Peyer's patch (tissue), 4 donors: ENCODE measurements at places on chromosomes 4 and X.

GRCh38 chr4:145045180-145045579 is 52.8 kb downstream of the ANAPC10 start:
- DNase-seq = no peak

GRCh38 chrX:117990438-117990837 is 126.2 kb downstream of the KLHL13 start:
- no peak for DNase-seq

- DNase-seq = no peak
Measured at GRCh38 chrX:153953892-153954557, 9.6 kb upstream of the RENBP start.

- DNase-seq = no peak
Measured at GRCh38 chr4:41396869-41397268, 140.1 kb downstream of the UCHL1 start.

- DNase-seq = no peak
Measured at GRCh38 chr4:2024683-2025082, 15.9 kb upstream of the NELFA start.

DNA sequence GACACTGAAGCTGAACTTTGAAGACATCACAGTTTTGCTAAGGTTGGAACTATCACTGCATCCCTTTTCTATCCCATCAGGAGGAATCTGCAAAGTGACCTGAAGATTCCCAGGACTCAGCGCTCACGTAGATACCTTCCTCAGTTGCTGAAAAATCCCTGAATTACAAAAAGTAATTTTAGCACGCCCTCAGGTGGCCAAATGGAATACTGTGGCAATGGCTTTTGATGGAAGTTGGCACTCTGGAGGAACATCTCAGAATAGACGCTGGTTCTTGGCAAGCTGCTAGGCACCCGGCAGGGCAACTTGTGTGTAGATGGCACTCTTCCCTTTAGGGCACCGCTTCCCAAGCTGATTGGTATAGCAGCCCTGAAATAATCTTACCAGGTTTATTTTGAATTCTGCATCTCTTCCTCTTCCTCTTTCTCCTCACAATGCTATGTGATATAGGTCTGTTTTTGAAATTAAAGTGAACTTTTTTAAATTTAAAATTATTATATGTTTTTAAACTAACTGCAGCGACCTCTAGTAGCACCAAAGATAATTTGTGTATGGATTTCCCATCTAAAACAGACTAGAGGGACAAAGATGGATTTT is 16.3 kb upstream of the ESX1 start:
- no peak for DNase-seq

DNA sequence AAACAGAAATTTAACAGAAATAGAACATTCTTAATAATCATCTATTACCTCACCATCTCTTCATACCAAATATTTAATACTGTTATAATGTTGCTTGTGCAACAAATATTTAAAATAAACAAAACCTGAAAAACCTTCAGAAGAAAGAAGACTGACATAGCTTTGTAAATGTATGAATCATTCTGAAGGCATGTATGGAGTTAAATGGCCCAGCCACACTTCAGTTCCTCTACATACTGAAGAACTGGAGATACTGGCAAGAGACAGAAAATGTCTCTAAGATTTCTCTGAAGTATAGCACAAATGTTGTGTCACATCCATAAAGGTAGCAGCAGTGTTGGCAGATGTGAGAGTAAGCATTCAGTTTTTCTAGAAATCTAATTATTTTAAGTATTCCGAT is 275.3 kb upstream of the FGF13 start:
- no peak for DNase-seq

DNA sequence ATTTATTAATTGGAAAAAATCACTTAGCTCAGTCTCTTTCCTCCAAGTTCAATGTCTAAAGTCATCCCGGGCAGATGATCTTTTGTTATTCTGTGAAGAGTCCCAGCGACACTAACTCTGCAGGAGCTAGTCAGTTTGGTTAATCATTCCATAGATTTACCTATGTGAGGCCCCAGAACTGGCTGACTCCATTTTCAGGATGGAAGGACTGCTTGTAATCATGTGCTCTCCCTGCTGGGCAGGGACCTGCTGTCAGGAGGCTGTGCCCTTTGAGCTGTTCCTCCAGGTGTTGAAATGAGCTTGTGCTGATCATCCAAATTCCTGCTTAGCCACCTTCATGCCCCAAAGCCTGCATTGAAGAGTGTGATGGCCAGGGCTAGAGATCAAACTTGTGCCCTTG is 169.8 kb downstream of the NHS start:
- DNase-seq = no peak

DNA sequence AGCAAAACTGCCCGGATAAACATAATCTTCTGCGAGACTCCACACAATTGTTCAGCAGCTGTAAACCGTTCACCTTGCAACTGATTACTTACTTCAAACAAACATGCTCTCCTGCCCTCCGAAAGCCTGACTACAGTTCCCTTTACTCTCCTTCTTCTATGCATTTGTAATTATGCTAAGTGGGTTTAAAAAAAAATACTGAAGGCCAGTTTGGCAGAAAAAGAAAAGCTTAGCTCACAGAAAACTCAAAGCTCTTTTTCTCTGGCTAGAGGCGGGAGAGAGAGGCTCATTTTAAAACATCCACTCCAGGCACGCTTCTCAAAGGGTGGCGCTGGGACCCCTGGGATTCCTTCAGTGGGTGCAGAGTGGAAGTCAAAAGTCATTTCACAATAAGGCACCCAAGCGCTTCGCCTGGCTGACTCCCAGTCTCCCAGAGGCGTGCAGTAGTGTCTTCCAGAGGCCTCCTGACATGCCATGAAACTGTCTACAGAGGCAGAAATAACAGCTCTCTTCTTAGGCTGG is 1.9 kb downstream of the DHRSX start:
- DNase-seq = no peak

DNA sequence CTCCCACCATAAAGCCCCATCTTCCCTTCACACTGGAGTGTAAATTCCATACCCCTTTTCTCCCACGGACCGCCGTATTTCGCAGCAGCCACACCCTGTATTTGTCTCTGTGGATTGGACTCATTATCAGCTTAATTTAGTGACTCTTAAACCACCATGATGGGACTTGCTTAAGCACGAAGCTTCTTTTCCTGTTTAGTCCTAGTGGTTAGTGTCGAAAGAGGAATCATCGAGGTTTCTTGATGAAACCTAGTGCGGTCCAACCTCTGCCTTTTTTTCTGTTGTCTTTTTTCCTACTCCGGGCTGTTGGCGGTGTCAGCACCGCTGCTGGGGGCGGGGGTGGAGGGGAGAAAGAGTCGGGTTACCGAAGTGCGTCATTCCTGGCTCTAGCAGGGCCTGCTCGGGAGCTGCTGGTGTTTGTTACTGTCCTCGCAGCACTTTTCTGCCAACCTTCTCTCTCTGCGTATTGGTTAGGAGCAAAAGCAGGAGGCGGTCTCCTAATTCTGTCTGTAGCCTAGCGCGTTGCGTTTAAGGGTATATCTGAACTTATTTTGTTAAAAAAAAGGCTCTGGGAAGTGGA is 1.4 kb downstream of the STAG2 start:
- DNase-seq = peak; percentile 75

- DNase-seq = no peak
Measured at GRCh38 chrX:131588995-131589394, 45.1 kb downstream of the OR13H1 start.

GRCh38 chrX:107477406-107477805 is 28.0 kb downstream of the FRMPD3 start:
- DNase-seq = no peak

- DNase-seq = no peak
Measured at GRCh38 chrX:23066588-23067281, 67.0 kb downstream of the DDX53 start.

DNA sequence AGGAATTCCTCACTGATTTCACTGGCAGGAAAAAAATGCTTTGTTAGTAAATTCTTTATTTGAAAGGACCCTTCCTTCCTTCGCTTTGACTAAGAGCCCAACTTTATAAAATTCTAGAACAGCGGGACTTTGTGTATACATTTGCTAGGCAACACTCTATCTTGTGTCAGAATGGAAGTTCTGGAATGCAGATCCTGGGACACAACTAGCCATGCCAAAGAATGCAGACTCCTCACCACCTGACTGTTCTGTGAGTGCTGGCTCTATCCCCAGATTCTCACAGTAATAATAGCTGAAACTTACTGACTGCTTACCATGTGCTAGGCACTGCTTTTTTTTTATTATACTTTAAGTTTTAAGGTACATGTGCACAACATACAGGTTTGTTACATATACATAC is 73.3 kb upstream of the ZDHHC15 start:
- no peak for DNase-seq

DNA sequence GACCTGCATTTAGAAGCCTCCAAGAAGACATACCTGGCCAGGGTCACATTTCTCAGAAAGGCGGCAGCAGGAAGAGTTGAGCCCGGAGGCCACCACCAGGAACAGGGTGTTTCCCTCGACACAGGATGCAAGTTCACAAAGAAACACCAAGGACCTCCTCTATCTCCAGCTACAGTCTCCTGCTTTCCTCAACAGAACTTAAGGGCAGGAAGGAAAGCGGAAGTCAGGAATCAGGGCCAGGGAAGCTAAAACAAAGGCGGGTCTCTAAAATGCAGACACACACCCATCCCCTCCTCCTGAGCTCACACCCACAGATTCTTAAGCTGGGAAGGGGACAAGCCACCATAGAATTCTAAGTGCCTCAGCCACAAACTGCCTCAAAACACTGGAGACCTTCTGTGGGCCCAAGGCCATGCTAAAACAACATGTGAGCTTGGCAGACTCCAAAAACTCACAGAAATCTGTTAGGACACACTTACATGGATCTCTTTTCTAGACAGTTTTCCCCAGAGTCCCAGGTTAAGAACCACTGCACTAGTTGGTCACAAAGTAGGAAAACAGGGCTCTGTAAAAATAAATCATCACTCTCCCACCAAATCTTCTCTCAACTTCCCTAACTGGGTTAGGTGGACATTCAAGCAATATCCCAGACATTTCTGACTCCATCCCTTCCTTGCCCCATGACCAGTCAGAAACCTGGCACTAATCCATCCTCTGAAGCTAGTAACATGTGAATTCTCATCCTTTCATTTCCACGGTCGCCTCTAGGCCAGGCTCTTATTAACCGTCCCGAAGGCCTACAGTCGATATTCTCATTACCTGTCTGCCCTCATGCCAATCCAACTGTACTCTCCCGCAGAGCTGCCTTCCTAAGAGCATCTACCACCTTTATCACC is 163.2 kb downstream of the APBB2 start:
- no peak for DNase-seq

DNA sequence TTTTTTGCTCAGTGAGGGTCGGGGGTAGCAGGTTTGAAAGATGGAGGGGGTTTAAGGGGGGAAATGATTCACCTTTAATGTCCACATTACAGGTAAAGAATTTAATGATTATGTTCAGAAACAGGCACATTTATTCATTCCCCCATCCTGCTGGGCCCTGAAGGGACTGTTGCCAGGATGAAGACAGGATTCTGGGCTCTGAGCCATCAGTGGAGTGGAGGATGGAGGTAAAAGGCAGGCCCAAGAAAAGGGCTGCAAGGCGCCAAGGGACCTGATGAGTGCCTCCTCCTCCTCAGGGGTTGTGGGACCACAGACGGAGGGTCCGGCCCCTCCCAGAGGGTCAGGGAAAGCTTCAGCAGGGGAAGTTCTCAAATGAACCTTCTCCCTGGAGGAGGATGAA is 40.4 kb upstream of the PROM1 start:
- no peak for DNase-seq

DNA sequence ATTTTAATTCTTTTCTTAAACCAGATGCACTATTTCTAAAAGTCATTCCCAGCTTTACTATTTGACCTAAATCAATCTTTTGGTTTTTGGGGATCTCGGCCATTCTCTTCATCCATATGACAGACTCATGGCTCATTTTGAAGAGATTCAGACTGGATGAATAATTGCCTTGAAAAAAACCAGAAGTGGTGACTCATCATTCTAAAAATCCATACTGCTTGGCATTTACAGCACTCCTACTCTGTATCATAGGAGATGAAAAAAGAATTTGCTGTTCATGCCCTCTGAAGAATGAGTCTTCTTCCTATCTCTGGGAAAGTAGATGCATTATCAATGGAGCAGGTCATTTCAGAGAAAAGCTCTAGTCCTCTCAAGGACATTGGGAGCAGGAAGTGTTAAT is 220.5 kb upstream of the RPS6KA3 start:
- no peak for DNase-seq

DNA sequence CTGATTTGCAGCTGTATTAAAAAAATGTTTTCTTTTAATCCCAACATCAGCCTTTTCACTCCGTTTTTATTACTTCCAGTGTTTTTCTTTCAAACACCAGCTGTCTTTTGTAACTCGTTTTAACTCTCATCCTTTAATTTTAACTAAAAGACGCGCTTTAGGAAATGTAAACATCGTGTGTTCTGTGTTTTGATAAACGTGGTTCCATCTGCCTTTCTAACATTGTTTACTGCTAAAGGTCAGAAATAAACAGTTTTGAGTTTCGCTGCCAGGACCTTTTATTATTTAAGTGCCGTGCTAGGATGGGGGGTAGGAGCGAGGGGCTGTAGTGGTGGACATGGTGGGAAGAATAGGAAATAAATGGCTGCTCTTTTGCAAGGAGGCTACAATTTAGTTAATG is 1.5 kb downstream of the N4BP2 start:
- no peak for DNase-seq

DNA sequence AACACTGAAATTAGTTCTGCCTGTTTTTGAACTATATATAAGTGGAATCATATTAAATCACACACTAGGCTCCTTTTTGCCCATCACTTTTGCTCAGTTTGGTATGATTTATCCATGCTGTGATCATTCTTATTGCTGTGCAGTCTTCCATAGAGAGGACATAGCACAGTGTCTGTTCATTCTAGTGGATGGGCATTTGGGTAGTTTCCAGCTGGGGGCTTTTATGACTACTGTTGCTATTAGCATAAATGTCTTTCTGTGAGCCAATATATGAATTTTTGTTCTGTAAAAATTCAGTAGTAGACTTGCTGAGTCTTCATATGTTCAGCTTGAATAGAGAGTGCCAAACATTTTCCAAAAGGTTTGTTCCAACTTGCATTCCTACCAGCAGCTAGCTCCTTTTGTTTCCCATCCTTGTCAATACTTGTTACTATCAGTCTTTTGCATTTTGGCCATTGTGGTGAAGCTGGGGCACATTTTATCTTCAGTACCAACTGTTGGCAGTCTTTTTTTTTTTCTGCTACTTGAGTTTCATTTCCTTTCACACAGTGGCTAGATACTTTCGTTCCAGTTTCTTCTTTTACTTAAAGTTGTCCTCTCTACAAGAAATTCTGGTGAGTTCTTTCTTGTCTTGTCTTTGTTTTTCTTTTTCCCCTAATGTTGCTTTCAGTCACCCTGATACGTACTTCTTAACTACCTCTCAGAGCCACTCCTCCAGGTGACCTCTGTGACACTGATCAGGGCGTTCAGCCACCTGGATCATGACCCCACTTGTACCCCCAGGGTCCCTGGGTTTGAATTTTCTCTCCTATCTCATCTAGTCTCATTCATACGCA is 87.0 kb downstream of the ANXA3 start:
- no peak for DNase-seq

GRCh38 chrX:22666441-22666840 is 333.3 kb upstream of the DDX53 start:
- DNase-seq = no peak

- DNase-seq = no peak
Measured at GRCh38 chrX:74931214-74931613, 6.0 kb upstream of the NEXMIF start.

- DNase-seq = no peak
Measured at GRCh38 chrX:134032441-134032840, 47.0 kb upstream of the GPC3 start.

- no peak for DNase-seq
Measured at GRCh38 chr4:23993373-23993772, 103.5 kb upstream of the PPARGC1A start.

- DNase-seq = no peak
Measured at GRCh38 chrX:13966793-13967125, 62.9 kb downstream of the GEMIN8 start.
